ENCODE measurements at places on chromosomes 16 and 17.

DNA sequence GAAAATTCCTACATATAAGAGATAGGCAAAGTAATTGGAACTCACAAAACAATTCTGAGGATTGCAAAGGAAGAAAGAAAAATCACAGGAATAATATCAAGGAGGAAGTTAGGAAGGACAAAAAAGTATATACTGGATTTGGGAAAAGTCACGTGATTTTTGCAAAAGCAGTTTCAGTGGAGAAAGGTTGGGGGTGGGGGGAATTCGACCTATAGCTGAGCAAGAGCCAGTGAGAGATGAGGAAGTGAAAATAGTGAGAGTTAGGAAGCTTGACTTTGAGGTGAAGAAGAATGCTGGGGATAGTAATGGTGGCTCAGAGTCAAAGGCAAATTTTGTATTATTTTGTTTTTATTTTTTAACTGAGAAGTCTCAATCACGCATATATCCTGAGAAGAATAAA lies 438.0 kb upstream of the PMFBP1 start:
- DNase-seq, result no peak

- no peak for DNase-seq
Observed at GRCh38 chr16:19502395-19503131, 19.3 kb downstream of the GDE1 start.

GRCh38 chr17:41278176-41278955 lies 2.9 kb downstream of the KRTAP9-7 start:
- no peak for DNase-seq

- no peak for DNase-seq
Observed at GRCh38 chr16:22329199-22329695, 32.0 kb downstream of the POLR3E start.

GRCh38 chr17:66738301-66738700 lies 96.6 kb upstream of the CACNG5 start:
- no peak for DNase-seq

DNA sequence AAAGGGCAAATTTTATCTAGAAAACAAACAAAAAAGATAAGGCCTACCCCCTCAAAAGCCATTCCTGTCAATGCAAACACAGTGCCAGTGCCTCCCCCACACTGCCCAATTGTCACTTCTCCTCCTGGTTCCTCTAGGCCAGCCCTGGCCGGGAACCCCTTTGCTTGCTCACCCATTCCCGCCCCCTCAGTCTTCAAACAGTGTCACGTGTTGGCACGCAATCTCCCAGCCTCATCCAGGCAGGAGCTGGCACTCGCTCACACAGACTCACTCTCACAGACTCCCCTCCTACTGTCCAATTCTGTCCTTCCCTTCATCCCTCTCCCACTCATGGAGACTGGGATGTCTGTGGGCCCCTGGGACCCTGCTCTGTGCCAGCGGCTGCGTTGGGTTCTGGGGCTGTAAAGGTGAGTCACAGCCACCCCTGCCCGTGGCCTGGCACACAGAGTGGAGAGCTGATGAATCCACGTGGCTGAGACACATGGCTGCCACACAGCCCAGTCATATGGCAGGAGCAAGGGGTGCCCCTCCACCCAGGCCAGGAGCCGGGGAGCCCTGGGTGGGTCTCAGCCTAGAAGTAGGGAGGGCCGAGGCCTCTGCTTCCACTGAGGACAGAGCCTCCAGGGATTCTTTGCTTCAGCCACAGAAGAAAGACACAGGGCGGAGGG lies 54.8 kb downstream of the VAC14 start:
- DNase-seq, result no peak

GRCh38 chr17:5283571-5284315 lies 1.7 kb downstream of the RABEP1 start:
- DNase-seq, result no peak

GRCh38 chr16:78513838-78514237 lies 414.4 kb downstream of the WWOX start:
- no peak for DNase-seq

GRCh38 chr17:81469266-81469665 lies 43.3 kb downstream of the ACTG1 start:
- DNase-seq, result no peak

- no peak for DNase-seq
Observed at GRCh38 chr16:77502448-77502847, 67.6 kb upstream of the ADAMTS18 start.

GRCh38 chr16:11498683-11499082 lies 88.0 kb downstream of the LITAF start:
- no peak for DNase-seq

- no peak for DNase-seq
Observed at GRCh38 chr17:50201276-50201854, at the start of gene COL1A1. COL1A1 (minus strand) TSS chr17:50201631; CDS start chr17:50201513, 118 bp downstream.

DNA sequence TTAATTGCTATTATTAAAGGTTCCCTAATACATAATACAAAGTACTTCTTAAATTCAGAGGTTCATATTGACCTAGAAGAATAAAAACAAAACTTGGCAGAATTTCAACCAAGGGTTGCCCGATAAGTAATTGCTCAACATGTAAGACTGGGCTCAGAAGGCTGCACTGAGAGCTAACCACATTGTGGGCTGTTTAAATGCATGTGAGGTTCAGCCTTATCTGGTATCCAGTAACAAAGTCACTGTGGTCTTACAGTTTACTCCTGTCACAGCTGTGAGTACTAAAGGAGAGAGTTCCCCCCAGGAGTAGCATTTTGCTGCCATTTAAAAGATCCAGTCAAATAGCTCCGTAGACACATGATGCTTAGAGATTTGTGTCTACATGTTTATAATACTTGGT lies 1.6 kb upstream of the DHRS11 start:
- no peak for DNase-seq

- no peak for DNase-seq
Observed at GRCh38 chr16:12535535-12536411, 267.9 kb downstream of the CPPED1 start.

DNA sequence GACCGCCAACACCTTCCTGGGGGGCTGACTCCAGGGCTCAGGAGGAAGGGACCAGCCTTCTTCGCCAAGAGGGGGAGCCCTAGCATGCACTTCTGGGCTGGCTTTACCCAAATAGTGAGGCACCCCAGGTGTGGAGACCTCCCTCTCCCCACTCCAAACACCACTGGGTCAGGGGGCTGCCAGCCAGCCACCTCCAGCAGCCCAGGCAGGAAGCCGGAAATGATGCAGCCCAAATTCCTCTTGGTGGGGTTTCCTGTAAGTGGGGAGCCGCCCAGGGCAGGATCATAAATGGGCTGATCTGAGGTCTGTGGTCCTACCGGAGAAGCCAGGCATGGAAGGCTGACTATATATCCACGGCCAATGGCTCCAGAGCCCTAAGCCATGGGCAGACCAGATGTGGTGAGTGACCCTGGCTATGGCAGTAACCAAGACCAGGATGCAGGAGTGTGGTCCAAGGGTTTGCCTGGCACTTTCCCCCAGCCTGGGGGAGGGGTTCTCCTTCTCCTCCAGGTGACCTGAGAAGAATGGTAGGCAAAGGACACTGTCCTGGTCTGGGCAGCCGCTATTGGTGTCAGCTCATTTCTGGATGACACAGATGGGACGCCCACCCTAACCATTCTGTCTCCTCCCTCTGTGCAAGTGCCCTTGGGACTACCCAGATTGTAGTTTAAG lies 4.2 kb downstream of the GIT1 start:
- no peak for DNase-seq

GRCh38 chr17:34519282-34519681 lies 60.1 kb upstream of the TMEM132E start:
- DNase-seq, result no peak

GRCh38 chr16:12509121-12509520 lies 294.6 kb downstream of the CPPED1 start:
- DNase-seq, result no peak

GRCh38 chr16:22785552-22785951 lies 28.4 kb upstream of the HS3ST2 start:
- DNase-seq, result no peak

- DNase-seq, result no peak
Observed at GRCh38 chr17:64196601-64197000, 66.5 kb downstream of the TEX2 start.

GRCh38 chr16:85227084-85227945 lies 115.0 kb upstream of the CIBAR2 start:
- DNase-seq, result peak; percentile 24

- DNase-seq, result no peak
Observed at GRCh38 chr17:42472709-42473521, 14.2 kb downstream of the ATP6V0A1 start.

DNA sequence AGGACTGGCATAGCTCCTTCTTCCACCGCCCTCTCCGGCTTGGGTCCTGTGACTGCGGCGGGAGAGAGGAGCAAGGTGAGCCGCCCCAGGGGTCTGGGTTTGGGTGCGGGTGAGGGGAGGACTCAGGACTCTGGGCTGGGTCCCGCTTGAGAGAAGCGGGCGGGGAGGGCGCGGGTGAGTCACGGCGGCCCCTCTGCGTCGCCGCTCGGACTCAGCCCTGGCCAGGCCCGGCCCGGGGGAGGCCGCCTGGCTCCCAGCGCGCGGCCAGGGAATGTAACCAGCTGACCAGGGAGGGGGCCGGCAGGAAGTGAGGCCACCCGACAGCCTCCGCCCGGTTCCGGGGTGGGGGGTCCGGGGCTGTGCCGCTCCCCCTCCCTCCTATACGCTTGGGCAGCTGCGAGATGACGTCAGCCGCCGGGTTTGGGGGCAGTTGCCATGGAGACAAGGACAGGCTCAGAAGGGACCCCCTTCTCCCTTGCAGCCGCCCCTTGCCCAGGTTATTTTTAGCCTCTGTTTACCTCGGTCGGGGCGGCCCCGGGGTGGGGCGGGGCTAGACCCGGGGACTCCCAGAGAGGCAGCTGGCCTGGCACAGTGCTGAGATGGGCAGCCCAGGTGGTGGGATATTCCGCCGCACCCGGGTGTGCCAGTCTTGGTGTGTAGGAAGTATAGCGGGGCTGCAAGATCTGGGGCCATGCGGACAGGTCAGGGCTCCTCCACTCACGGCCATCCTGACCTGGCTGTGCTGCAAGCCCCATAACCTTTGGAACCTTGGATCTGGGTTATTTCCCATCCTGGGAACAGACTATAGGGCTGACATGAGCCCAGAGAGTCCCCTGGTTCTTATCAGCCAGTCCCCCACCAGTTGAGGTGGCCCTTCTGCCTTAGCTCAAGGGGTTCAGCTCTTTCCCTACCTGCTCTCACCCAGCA lies 1.6 kb downstream of the RIPOR1 start:
- no peak for DNase-seq

DNA sequence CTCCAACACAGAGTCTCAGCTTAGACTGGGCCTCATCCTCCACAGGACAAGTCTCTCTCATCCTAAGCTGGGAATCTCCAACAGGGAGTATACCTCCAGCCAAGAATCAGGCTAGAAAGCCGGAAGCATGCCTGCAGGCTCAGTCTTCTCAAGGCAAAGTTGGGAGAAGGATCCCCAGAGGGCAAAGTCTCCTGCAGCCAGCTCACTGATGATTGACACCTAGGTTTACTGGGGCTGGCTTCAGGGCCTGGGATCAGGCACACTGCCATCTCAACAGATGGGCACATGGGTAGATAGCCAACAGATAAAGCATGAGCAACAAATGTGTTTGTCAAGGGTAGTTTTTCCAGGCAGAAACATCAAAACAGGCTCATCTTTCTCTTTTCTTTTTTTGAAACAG lies 56.1 kb upstream of the TOX3 start:
- DNase-seq, result no peak

GRCh38 chr16:70267516-70267915 lies 15.8 kb upstream of the EXOSC6 start:
- no peak for DNase-seq

GRCh38 chr17:36616061-36617029 lies 15.0 kb downstream of the MRM1 start:
- DNase-seq, result no peak

- DNase-seq, result no peak
Observed at GRCh38 chr17:44257815-44258760, 9.8 kb downstream of the SLC4A1 start.

- DNase-seq, result no peak
Observed at GRCh38 chr16:30348929-30349328, 6.2 kb downstream of the CD2BP2 start.

DNA sequence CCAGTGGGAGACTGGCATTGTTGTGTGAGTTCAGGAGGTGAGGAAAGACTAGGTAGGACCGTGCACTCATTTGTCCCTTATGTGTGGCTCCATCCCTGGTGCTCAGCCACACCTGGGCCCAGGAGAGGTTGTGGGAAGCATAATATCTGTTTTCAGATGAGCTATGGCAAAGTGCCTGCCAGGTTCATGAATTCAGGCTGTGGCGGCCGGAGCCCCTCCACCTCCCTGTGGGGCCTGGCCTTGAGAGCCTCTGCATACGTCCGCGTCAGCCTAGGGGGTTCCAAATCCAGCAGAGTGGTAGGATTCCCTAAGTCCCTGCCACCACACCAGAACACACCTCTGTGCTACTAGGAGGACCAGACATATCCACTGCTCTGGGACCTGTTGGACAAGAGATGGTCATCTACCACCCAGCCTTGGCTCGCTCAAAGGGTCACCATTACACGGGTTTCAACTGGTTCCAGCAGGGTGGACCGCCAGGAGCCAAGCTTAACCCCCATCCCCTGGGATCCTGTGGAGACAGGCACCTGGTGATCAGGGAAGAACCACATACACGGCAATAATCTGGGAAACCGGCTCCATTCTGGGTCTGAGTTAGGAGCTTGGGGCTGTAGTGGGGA lies 2.0 kb downstream of the B3GNT9 start:
- no peak for DNase-seq

DNA sequence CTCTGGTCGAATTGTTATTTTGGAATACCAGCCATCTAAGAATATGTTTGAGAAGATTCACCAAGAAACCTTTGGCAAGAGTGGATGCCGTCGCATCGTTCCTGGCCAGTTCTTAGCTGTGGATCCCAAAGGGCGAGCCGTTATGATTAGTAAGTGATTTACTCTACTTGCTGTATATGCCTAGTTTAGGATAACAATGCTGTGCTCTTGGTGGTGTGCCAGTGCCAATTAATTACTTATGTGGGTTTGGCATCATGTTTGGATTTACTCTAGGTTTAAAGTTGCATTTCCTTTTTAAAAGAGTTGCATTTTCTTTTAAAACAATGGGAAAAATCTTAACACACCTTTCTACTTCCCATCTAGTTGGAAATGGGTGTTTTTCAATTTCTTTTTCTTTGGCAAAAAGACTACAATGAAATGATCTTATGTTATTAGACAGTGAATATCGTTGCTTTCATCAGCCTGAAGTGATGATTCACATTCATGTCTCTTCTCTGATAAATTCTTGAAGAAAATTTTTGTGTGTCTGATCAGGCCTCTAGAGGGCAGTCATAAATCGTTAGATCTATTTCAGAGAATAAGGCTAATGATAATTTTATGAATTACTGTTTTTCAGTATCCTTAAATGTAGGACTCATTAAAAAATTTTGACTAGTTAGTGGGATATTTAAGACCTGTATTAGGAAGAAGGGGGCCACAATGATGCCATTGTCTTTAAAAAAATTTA lies 5.6 kb downstream of the SF3B3 start:
- DNase-seq, result no peak

- no peak for DNase-seq
Observed at GRCh38 chr16:4709481-4709880, 16.1 kb downstream of the NUDT16L1 start.

GRCh38 chr17:48997103-48997826 lies at the start of gene IGF2BP1:
IGF2BP1 (plus strand) TSS chr17:48997385; CDS start chr17:48997746, 361 bp downstream.
- no peak for DNase-seq

- no peak for DNase-seq
Observed at GRCh38 chr16:86718118-86718517, 139.8 kb downstream of the FOXL1 start.

Measured in NCI-H1436 treated with DMSO at 0.1 percent for 48 hours (cell line).